ENCODE measurements at places on chromosomes 4 and X. TPM values are rescaled to one million over a fixed set of nuclear protein-coding genes. Genes with fewer than 3 reads are reported as not detected.

USP53 gene
- 34.7 TPM for total RNA-seq

GBA3 gene
- not detected for total RNA-seq

CPE gene
- 49.7 TPM for total RNA-seq

FOXP3 gene
- not detected for total RNA-seq

SORBS2 gene
- total RNA-seq, result 819 TPM

MGAT4D gene
- not detected for total RNA-seq

G3BP2 gene
- 69.2 TPM for total RNA-seq

ANK2 gene
- 289 TPM for total RNA-seq
